ENCODE measurements at places on chromosomes 12 and 14.

- DNase-seq: no peak
These were observed 228.1 kb upstream of the CNTN1 start for GRCh38 chr12:40464121-40464520.

DNA sequence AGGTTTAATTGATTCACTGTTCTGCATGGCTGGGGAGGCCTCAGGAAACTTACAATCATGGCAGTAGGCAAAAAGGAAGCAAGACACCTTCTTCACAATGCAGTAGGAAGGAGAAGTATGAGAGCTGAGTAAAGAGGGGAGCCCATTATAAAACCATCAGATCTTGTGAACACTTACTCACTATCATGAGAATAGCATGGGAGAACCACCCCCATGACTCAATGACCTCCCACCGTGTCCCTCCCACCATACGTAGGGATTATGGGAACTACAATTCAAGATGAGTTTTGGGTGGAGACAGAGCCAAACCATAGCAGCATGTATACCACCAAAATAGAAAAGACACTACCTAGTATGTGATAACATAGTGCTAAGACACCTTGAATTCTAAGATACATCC, 2.9 kb upstream of the HMGA2 start:
- no peak for DNase-seq

- DNase-seq: no peak
These were observed 122.7 kb downstream of the C12orf42 start for GRCh38 chr12:103373088-103373523.

DNA sequence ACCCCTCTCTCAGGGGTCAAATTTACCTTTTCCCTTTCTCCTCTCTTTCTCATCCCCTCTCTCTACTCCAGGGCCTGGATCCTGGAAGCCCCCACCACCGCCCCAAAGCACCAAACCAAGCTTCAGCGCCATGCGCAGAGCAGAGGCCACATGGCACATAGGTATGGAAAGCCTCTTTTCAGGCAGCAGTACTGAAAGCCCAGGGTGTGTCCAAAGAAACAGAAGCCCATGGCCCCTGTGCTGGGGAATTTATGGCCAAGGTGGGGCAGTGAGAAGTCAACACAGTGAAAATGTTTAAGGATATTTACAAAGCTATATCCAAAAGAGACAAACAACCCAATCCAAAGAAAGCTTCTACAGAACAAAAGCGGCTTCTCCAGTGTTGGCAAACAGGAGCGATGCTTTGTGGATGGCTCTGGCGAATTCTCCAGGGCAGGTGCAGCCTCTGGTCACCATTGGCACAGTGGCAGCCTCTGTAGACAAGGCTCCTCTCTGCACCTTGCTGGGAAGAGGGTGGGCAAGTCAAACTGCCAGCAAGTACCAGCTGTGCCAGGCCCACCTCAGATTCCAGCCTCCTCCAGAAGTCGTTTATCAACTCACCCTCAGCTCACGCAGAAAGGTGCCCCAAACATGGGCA, 4.7 kb upstream of the CPNE6 start:
- DNase-seq: no peak

DNA sequence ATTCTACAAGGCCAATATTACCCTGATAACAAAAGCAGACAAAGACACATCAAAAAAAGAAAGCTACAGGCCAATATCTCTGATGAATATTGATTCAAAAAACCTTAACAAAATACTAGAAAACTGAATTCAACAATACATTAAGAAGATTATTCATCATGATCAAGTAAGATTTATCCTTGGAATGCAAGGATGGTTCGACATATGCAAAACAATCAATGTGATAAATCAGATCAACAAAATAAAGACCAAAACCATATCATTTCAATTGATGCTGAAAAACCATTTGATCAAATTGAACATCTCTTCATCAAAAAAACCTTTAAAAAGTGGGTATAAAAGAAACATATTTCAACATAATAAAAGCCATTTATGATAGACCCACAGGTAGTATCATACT, 117.3 kb downstream of the CPNE8 start:
- no peak for DNase-seq

- DNase-seq: no peak
These were observed 24.1 kb upstream of the RAB35 start for GRCh38 chr12:120140603-120141002.

DNA sequence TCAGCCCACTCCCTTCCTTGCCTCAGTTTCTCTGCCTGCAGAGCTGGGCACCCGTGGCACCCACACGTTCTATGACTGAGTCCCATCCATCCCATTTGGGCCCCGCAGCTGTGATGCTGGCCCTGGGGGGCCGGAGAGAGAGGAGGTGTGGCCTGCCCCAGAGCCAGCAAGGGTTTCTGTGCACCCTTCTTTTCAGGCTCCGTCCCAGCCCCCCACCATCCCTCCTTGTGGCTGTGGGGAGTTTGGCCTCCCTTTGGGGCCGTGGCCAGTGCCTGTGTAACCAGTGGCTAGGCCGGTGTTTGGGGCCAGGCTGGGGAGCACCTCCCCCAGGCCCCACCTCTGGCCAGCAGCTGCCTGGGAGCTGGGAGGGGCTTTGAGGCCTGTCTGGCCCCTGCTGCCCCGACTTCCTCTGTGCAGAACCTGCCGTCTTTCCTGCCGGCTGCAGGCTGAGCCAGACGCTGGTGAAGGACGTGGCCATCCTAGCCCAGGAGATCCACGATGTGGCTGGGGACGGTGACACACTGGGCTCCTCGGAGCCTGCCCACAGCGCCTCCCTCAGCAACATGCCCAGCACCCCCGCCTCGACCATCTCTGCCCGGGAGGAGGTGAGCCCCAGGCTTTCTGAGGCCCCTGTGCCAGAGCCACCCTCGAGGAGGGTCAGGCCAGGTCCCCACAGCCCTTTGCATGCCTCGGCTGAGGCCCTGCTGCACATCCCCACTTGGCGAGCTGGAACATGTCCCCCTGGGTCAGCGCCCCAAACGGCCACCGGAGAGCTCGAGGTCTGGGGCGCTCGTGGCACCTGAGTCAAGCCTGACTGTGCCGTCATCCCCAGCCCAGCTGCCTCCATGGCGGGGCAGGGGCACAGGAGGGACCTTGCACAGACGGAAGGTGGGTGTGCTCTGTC, 27.7 kb downstream of the CEP170B start:
- DNase-seq: no peak

DNA sequence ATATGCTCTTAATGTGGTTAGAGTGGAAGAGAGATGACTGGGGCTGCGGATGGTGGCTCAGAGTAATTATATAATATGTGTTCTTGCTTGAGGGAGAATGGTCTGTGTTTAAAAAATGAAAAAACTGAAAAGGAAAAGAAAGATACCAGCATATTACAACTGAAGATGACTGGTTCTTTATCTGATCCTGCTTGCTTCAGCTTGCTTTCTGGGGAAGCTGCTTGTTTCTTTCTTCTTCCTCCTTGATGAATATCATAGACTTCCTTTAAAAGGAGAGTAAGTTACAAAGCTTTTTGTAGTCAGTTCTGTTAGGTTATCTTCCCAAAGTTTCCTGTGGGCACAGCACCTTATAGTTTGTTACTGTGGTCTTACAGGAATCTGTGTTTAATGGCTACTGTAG, 210.9 kb downstream of the ERC1 start:
- no peak for DNase-seq

- DNase-seq: no peak
These were observed 151.6 kb downstream of the SYT1 start for GRCh38 chr12:79016181-79016580.

DNA sequence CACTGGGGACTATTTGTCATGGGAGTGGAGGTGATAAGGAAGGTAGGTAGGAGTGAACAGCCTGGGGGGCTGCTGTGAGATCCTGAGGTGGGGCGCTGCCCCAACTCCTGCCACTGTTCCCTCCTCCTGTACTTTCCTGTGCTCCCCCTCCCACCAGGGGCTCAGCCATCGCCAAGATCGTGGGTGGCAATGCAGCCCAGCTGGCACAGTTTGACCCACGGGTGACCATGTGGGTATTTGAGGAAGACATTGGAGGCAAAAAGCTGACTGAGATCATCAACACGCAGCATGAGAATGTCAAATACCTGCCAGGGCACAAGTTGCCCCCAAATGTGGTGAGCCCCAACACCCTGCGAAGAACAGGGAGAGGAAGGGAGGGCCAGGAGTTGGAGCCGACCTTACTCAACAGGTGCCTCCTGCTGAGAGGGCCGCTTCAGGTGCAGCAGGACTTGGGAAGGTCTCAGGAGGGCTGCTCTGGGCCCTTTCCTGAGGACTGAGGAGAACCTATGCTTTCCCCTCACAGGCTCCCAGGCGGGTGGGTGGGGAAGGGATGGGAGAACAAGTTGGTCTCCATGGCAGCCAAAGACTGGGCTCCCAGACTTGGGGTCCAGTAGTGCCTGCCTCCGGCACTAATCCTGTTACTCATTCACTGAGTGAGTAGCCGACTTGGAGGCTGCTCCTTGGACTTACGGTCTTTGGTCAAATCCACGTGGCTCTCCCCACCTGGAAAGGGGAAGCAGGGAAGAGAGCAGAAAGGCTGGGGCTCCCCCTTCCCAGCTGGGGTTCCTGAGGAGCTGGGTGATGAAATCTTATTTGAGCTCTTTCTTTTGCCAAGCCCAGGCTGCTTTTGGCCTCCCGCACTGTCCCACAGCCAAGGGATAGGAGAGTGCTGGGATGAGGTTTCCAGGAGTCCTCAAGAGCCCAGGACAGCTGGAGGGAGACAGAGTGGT, 884 bp downstream of the GPD1 start:
- no peak for DNase-seq

GRCh38 chr12:118586433-118586832, 210.1 kb downstream of the SUDS3 start:
- DNase-seq: no peak

DNA sequence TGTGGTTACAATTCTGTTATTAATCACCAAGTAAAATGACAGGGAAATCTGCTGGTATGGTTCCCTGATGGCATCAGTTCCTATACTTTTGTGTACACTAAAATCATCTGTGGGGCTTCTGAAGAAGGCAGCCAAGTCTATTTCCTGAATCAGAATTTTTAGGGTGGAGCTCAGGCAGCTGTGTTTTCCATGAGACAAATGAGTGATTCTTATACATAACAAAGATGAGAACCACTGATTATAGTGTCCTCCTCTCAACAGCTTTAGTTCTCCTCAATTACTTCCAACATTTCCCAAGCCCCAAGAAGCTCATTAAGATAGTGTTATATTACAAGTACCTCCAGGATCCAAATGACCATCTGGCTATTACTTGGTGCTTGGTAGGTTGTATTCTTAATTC, 64.5 kb upstream of the USP44 start:
- no peak for DNase-seq

DNA sequence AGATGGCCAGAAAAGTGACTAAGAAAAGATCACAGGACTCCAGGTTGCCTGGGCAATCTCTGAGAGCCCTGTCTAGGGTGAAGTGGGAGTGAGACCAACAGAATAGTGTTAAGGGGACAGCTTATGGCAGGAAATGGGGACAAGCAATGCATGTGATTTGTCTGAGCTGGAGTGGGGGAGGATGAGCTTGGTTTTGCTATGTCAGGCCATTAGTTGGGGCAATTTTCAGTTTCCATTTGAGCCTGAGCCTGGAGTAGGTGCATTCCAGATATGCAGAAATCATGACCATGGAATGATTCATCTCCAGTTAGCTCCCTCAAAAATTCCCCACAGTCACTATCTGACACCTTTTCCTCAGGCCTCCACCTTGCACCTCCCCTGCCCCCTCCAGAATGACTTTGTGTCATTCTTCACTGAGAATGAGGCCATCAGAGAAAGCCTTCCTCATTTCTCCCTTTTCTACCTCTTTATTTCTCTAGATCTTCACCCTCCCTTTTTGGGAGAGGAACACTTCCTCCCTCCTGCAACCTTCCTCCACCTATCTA, 150.9 kb upstream of the PLEKHG7 start:
- no peak for DNase-seq
